ENCODE measurements at places on chromosomes 1 and 21. TPM values are rescaled to one million over a fixed set of nuclear protein-coding genes. Genes with fewer than 3 reads are reported as not detected.

Gene KIF17
- 3.9 TPM for polyA plus RNA-seq

Gene LAD1
- polyA plus RNA-seq = 34.6 TPM

Gene DIP2A
- 47.5 TPM for polyA plus RNA-seq

Gene AKNAD1
- polyA plus RNA-seq = not detected

Gene LCE1D
- not detected for polyA plus RNA-seq

Gene LRRC8B
- polyA plus RNA-seq = 6.9 TPM

Gene VCAM1
- polyA plus RNA-seq = 29.5 TPM

Gene GPR52
- not detected for polyA plus RNA-seq

Gene FMO3
- polyA plus RNA-seq = not detected

Gene PRDM16
- 7.2 TPM for polyA plus RNA-seq

Gene AMY1C
- polyA plus RNA-seq = not detected

Gene RYR2
- 1.2 TPM for polyA plus RNA-seq

Gene CFHR1
- polyA plus RNA-seq = 0.13 TPM

Gene STIL
- polyA plus RNA-seq = 9.6 TPM

Gene HIVEP3
- 3.3 TPM for polyA plus RNA-seq

Gene HCN3
- 13.7 TPM for polyA plus RNA-seq

Gene OR2T2
- polyA plus RNA-seq = not detected

Gene KAZN
- polyA plus RNA-seq = 35.5 TPM

Gene HMGCS2
- polyA plus RNA-seq = 85.1 TPM

Gene C1orf94
- not detected for polyA plus RNA-seq

Gene PAX7
- not detected for polyA plus RNA-seq

Gene CD101
- 1.8 TPM for polyA plus RNA-seq

Gene TTC34
- 0.97 TPM for polyA plus RNA-seq

Gene PPFIA4
- 7.4 TPM for polyA plus RNA-seq

Gene ZBTB8B
- 1.2 TPM for polyA plus RNA-seq

Gene GBP1
- polyA plus RNA-seq = 7.8 TPM

Gene OR2G6
- not detected for polyA plus RNA-seq

Gene ADAM30
- not detected for polyA plus RNA-seq

Gene TEDDM1
- polyA plus RNA-seq = 0.21 TPM

Gene GPR25
- not detected for polyA plus RNA-seq

Gene VPS45
- polyA plus RNA-seq = 62.5 TPM

Gene PGD
- polyA plus RNA-seq = 199 TPM

Gene HPCAL4
- polyA plus RNA-seq = 0.62 TPM

Gene PLPPR4
- 1.6 TPM for polyA plus RNA-seq

Gene HMCN1
- polyA plus RNA-seq = 51.2 TPM

Gene CD34
- 87.1 TPM for polyA plus RNA-seq

Gene RGS18
- polyA plus RNA-seq = 1.9 TPM

Gene ZNF683
- not detected for polyA plus RNA-seq

Gene CFAP107
- 1.3 TPM for polyA plus RNA-seq

Gene DCAF8
- polyA plus RNA-seq = 264 TPM

Gene NBPF10
- 3.7 TPM for polyA plus RNA-seq

Gene LRRC53
- not detected for polyA plus RNA-seq

Measured in renal pelvis (tissue), 12 donors.